ENCODE measurements at places on chromosomes 7 and 10.

GRCh38 chr7:45146531-45147379 lies 10.8 kb upstream of the RAMP3 start:
- no peak for DNase-seq

DNA sequence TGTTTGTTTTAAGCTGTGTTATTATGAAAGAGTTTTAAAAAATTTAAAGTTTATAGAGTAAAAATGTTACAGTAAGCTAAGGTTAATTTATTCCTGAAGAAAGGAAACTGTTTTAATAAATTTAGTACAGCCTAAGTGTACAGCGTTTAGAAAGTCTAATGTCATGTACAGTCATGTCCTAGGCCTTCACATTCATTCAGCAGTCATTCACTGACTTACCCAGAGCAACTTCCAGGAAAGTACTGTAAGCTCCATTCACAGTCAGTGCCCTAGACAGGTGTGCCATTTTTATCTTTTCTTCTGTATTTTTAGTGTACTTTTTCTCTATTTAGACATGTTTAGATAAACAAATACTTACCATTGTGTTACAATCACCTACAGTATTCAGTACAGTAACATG lies 126.8 kb downstream of the TPK1 start:
- no peak for DNase-seq

GRCh38 chr7:151736403-151736909 lies 140.5 kb downstream of the PRKAG2 start:
- no peak for DNase-seq

GRCh38 chr10:83849150-83849549 lies 290.2 kb upstream of the GHITM start:
- DNase-seq: no peak

DNA sequence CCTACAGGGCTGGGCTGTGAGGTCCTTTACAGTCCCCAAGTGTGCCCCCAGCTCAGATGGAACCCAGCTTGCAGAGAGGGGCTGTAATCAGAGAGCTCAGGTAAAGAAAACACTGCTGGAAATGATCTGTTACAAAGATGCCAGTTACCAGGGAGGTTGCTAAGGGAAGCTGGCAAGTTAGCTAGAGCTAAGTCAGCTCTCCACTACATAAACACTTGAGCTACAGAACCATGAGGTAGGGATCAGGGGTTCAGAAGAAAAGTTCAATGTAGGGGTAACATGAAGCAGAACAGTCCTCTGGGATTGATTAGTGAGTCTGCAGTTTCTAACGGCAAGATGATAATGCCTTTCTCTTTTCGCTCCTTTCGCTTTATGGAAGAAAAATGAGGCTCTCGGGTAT lies 53.1 kb upstream of the TM9SF3 start:
- no peak for DNase-seq

GRCh38 chr7:157429001-157429679 lies 92.3 kb downstream of the DNAJB6 start:
- DNase-seq: no peak

DNA sequence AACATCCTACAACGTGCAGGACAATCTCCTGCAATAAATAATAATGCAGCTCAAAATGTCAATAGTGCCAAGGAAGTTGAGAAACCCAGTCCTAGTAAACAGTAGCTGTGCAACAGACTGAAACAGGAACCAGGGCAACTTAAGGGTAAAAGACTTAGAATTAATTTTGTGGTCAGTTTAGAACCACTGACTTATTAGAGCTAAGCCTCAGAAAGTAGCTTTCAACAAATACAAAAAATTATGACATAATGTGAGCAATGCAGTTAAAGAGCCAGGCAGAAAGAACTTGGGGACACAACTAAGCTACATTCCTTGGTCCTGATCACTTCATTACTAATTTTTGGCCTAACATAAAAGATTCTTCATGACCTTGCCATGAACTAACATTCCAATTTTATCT lies 195.4 kb downstream of the MACC1 start:
- no peak for DNase-seq

DNA sequence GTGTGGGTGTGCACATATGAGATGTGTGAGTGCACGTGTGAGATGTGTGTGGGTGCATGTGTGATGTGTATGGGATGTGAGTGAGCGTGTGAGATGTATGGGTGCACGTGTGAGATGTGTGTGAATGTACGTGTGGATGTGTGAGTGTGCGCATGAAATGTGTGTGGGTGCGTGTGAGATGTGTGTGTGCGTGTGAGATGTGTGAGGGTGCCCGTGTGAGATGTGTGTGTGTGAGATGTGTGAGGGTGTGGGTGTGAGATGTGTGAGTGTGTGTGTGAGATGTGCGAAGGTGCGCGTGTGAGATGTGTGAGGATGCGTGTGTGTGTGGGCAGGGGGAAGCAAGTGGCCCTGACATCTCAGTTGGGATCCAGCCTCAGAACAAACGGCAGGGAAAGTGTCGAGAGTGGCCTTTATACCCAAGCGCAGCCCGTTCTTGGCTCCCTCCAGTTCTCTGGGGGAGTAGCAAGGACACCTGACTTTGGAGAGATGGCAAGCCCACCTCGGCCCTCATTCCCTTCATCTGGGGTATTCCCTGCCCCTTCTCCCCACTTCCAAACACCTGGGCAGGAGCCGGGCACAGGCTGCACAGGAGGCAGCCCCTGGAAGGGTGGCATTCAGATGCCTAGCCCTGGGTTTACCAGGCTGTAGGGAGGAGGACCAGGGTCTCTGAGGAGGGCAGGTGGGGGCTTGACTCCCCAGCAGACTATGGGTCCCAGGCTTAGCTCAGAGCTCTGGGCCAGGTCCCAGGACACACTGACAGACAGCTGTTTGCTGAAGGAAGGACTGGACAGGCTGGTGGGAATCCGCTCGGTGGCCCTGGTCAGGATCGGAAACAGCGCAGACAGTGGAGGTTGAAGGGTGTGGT lies 31.6 kb downstream of the PPIF start:
- DNase-seq: no peak

DNA sequence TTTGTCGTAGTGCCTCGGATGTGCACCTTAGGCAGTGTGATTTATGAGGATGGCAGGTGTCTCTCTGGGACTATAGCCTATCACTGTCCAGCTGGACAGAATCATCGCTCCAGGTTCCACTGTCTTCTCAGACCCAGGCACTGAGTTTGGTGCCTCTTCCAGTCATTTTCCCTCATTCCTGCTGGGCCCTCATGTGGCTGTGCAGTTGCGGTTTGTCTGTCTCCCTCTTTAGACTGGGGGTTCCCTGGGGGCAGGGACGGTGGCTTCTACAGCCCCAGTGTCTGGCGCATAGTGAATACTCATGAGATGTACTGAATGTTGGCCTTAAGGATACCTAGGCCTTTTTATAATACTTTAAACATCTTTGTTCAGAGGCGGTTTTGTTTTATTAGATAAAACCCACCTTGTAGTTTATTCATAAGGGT lies 28.9 kb downstream of the CCM2 start:
- no peak for DNase-seq

GRCh38 chr10:114491933-114492332 lies 87.6 kb upstream of the AFAP1L2 start:
- DNase-seq: no peak

DNA sequence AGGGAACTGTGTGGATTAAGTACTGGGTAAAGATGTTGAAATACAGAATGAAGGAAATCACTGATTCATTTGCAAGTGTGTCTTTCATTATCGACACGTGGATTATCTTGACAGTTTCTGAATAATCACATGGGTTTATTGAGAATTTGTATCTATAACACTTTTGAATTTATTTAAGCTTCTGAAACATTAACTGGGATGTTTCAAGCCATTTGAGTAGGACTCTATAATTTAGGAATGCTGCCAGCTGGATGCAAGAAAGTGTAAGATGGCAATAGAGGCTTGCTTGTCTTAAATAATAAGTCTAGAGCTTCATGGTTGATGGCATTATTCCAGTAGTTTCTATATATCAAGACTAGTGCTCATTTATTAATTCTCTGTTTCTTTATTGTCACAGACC lies 1100.7 kb upstream of the GHITM start:
- DNase-seq: no peak

DNA sequence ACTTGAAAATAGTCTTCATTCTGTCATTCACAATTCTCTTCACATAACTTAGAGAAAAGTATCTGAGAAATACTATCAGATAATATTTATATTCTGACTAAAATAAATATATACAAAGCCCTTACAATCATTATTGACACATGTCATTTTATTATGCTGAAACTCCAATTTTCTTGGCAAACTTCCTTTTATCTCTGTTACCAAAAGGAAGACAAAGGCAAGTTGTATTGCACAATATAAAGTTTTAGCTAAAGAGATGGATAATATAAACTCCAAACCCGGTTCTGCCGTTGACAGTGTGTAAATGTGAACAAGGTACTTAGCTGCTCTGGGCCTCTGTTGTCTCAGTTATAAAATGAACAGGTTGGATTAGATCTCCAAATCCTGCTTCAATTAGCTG lies 99.0 kb upstream of the MDFIC start:
- no peak for DNase-seq

GRCh38 chr10:60446851-60447250 lies 57.2 kb upstream of the ANK3 start:
- DNase-seq: no peak

DNA sequence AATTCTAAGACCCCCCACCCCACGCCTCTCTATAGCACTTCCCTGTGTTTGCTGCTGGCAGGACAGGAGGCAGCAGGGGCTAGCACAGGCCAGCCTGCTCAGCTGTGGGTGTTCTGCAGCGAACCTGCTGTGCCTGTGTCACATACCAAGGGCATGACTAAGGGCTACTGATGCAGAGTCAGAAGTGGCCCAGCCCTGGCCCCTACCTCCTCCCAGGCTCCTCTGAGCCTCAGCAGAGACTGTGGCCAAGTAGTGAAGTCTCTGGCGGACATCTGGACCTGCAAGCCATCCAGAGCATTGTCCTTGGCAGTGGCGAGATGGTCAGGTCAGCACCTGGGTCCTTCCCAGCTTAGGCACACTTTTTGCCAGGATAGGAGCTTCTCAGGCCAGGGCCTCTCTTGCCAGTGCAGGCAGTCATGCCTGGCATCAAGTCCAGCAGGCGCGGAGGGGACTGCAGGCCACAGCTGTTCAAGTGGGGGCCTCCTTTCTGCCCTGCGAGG lies 116.3 kb upstream of the RET start:
- no peak for DNase-seq
